ENCODE measurements at places on chromosomes 2 and 18.

DNA sequence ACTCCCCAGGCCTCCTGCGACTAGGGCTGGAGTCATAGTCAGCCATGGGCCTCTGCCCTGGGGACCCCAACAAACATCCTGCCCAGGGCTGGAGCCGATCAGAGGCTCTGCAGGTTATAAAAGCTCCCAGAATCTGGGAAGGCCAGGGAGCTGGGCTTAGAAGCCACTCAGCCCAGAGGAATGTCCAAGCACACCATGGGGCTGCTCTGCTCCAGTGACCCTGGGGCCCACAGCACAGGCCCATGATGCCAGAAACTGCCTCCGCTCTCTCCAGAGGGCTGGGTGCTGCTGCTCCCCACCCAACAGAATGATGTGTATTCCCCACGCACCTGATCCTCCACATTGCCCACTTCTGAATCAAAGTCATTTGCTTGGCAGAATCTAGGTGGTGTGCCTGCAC is 88.5 kb downstream of the ARMC9 start:
- DNase-seq = no peak

DNA sequence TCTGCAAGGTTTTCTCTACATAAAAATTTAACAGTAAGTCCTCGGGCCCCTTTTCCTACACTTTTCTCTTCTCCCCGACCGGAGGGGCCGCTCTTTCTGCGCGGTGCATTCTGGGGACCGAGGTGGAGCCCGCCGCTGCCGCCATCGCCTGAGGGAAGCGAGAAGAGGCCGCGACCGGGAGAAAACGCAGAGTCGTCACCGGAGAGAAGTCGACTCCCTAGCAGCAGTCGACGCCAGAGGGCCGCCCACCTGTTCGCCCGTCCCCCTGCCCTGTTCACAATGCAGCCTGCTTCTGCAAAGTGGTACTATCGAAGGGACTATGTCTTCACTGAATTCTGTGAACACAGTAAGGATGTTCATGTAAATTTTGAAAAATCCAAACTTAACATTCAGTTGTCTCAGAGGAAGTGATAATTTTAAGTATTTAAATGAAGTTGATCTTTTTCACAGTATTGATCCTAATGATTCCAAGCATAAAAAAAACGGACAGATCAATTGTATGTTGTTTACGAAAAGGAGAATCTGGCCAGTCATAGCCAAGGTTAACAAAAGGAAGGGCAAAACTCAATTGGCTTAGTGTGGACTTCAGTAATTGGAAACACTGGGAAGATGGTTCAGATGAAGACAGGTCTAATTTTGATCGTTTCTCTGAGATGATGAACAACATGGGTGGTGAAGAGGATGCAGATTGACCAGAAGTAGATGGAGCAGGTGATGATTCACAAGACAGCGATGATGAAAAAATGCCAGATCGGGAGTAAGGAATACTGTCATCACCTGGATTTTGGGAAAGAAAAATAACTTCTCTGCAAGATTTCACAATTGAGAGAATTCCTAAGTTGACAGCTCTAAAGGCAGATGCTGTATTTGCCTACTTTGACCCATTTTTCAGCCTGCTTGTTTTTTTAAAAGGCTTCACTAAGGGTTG is 55.8 kb downstream of the ASXL2 start:
- DNase-seq = no peak

- no peak for DNase-seq
Measured at GRCh38 chr2:18706001-18706400, 116.6 kb upstream of the NT5C1B start.

DNA sequence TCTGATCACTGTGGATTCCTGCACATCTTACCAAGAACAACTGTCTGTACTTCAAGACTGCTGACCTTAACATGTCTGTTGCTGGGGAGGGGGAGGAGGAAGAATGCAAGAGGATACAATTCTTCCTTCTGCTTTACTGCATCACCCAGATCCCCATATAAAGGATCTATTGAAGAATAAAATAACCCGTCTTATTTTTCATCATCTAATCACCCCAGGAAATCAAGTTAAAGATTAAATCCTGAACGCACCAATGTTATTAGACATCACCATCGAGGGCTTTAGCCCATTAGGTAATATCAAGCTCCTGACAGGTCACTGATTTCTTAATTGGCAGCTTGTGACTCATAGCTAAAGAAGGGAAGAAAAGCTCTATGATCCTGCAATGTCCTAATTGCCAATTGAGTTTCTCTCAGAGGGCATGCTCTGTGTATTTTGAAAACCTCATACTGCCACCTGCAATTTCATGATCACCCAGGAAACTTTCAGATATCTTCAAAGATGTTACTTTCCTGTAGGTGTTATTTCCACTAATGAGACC is 75.4 kb upstream of the KCNE4 start:
- DNase-seq = no peak

DNA sequence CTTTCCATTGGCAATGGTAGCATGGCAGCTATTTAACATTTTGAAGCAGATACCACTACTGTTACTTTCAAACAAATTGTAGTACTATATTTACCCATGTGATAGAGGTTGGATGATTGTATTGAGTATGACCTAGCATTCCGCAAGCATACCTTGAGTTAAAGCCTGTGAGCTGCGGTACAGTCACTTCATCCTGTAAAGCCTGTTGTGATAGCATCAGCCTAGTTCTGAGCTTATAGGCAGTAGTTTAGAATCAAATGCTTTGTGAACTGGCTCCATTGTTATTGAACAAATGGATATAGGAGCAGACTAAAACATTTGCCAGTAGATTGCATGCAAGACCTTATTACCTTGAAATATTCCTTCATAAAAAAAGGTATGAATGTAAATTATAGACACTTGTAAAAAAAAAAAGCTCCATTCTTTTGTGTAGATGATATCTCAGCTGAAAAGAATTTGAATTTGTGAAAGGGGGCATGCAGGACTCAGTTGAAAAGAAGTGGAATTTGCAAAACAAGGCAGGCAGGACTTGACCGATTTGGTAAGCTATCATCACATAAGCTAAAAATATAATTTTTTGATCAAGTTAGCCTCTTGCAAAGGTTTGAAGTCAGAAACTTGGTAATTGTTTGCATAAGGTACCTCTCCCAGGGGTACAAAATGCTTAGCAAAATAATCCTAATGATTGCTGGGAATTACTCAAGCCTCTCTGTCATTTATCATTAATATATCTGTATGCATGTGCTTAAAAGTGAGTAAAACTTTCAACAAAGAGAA is 138.5 kb upstream of the ITGA4 start:
- DNase-seq = no peak

GRCh38 chr2:133642791-133643191 is 74.5 kb upstream of the NCKAP5 start:
- no peak for DNase-seq

DNA sequence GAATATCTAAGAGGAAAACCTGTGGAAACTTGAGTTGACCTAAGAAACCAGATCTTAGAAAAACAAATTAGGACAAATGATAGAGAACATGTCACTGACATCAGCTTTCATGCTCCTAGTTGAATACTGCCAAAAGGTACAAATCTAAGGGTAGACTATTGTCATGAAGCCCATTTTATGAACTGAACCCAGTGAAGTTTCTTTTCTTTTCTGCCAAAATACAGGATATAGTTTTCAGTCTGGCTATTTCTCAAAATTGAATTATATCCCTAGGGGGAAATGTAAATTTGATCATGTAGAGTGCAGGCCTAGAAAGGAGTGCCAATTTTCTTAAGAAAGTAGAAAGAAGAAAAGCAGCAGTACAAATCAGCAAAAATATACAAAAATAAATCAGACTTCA is 46.6 kb downstream of the FSIP2 start:
- no peak for DNase-seq

DNA sequence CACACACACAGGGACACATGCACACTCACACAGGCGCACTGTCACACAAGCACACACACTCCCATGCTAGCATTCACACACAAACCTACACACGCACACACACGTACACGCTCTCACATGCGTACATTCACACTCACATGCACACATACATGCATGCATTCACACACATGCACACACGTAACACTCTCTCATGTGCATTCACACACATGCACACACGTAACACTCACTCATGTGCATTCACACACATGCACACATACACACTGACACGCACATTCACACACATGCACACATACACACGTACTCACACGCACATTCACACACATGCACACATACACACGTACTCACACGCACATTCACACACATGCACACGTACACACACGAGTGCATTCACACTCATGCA is 16.3 kb downstream of the ADI1 start:
- no peak for DNase-seq
